NCI-H510A treated with DMSO at 0.1 percent for 48 hours (cell line): ENCODE measurements at places on chromosomes 1 and 21.

- no peak for DNase-seq
Measured at GRCh38 chr1:91830242-91831131, 55.5 kb downstream of the TGFBR3 start.

DNA sequence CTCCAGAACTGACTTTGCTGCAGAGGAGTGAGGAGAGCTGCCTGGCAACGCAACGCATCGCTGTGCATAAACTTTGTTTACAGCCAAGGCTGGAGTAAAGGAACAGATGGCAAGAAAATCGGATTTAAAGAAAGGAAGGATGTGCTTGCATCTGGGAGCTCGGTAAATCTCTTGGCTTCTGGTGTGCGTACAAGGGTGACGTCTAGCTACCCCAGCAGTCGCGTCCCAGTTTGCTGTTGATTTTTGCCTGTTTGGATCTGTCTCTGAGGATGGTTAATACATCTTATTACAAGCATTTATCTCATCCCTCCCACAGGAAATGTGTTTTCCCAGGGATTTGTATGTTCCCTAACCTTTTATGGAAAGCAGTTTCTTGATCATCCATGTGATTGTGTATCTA lies 73.3 kb upstream of the RALGPS2 start:
- DNase-seq, result no peak

- DNase-seq, result no peak
Measured at GRCh38 chr1:175217721-175218531, 25.4 kb upstream of the KIAA0040 start.

GRCh38 chr1:187396226-187396625 lies 567.5 kb downstream of the PLA2G4A start:
- no peak for DNase-seq

- DNase-seq, result no peak
Measured at GRCh38 chr1:169731446-169731845, 2.4 kb downstream of the SELE start.

DNA sequence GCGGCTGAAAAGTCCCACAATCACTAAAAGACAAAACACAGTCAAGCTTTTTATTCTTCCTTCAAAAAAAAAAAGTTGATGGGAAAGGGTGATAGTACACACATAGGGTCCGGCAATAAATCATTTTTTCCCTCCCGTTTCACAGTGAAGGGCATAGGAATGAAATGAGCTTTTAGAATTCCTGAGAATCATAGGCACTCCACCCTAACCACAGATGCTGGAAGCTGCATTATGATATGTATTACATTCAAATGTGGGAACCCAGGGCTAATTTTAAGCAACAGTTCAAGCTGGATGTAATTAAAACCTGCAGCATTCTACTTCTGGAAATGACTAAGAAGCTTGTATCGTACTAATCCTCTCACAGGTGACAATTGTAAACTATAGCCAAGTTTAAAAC lies 75.7 kb upstream of the KCNJ15 start:
- DNase-seq, result no peak
